ENCODE measurements at places on chromosomes 4 and X. TPM values are rescaled to one million over a fixed set of nuclear protein-coding genes. Genes with fewer than 3 reads are reported as not detected.

Gene POF1B
- polyA plus RNA-seq: not detected

Gene USP26
- polyA plus RNA-seq: not detected

Gene TRPC5OS
- polyA plus RNA-seq: not detected

DNA sequence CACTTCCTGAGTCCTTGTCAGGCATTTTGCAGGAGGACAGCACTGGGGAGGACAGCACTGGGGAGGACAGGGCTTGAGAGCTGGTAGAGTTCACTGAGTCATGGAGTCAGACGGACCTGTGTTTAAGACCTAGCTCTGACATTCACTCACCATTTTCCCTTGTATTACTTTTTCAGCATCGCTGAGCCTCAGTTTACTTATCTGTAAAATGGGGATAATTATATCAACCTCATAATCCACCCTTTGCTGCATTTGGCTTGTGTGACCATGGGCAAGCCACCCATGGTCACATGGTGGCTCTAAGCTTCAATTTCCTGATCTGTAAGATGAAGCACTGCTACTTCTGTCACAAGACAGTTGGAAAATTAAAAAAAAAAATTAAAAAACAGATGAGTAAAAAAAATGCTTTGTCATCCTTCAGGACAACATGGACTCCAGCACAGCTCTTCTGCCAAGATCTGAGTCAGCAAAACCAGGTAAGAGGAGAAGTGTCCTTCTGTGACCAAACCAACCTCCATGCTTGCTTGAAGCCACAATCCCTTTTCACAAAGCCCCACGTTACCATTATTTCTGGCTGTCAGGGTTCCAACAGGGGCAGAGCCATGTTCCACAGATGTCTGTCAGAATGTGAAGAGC is 275.5 kb downstream of the RAB28 start:
- DNase-seq: no peak

GRCh38 chr4:94577136-94577535 is 125.4 kb downstream of the PDLIM5 start:
- DNase-seq: no peak

GRCh38 chr4:81758574-81759264 is 287.0 kb upstream of the RASGEF1B start:
- DNase-seq: no peak

DNA sequence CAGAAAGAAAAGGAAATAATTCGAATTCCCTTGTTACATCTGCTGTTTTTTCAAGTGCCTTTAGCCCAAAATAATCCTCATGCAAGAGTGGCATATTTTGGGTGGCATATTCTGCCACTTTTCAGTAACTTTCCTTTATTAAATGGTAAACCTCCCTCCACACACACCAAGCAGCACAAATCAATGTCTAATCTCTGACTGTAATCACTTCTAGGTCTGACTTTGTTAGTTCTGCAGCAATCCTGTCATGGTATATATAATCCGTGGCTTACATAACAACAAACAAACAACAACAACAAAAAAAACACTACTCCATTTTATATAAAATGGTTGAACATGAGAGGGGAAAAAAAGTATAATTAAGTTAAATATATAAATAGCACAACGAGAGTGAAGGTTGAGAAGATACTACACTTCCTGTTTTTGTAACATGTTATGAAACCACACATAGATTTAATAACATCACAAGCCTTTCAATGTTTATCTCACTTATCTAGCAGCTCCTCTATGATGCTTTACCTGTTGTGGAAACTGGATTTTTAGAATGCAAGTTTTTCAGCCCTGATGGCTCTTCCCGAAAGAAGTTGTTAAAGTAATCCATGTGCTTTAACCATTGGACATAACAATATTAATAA is 715.4 kb downstream of the GRXCR1 start:
- no peak for DNase-seq

DNA sequence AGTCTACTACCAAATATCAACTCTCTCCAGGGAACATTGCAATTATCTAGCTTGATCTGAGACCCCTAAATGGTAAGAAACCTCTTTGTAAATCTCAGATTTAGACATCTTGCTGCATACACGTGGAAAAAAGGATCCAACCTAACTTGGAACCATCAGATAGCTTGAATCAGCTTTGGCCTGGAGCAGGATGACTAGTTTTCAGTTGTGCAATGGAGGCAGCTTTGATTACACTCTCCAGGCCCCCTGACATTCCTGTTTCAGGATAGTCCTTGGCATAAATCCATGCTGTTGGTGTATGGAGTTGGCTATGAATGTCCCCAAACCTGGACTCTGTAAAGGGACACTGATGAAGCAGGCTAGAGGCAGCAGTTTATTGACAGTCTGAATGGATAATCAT is 1061.9 kb upstream of the TENM3 start:
- no peak for DNase-seq

Data from AG04450 (cell line).